ENCODE measurements at places on chromosomes 7 and 10.

DNA sequence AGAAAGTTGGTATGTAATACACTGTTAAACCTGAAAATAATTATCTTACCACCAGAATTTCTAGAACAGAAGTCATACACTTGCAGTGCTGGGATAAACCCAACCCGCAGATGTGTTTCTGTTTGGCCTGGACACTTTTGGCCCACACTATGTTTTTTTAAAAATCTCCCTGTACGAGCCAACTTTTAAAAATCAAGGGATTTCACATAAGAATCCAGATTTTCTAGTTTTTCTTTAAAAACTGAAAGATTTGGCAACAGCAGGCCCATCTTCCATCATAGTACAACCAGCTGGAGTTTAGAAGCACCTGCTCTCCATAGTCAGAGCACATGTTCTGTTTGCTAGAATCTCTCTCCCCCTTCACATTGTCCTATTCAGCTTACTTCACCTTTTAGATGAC lies 74.0 kb downstream of the TLL2 start:
- DNase-seq = no peak

DNA sequence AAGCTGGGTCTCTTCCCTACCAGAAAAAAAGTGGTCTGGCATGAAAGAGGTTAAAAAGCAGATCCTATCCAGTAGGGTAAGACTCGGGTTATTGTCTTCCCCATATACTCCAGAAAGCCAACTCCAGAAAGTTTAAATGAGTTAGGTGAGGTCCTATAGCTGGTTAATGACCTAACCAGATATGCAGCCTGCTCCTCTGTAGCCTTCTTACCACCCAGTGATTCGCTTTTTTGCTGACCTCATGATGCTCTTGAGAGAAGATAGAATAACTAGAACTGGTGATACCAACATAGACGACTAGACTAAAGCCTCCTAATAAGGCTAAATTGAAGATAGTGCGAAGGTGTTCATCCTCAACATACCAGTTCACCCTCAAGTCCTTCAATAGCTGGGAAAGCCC lies 675 bp upstream of the GIMAP1 start:
- DNase-seq = no peak

- DNase-seq = no peak
These were observed 26.8 kb downstream of the GOT1 start for GRCh38 chr10:99403674-99404073.

DNA sequence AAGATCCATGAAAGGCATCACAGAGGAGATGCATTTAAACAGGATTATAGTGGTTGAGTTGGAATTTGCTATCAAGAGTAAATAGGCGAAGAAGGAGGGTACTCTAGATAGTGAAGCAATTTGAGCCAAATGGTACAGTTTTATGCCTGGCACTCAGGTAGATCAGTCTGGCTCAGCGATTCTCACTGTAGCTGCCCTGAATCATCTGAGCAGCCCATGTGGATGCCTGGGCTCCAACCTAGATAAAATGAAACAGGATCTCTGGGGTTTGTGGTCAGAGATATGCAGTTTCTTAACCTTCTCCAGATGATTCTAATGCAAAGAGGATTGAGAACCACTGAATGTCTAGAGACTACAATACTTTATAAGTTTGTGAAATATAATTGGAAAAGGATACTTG lies 282.0 kb upstream of the FZD1 start:
- DNase-seq = no peak
